Activated T-helper 2 cell treated with anti-CD3 and anti-CD28 coated beads, Interferon-gamma antibody, Interleukin-2, Interleukin-4, amounts not matched to agents 10 μg/mL and 5 μg/mL and 100 μg/mL, durations not matched to agents 14 hours and 24 hours and 36 hours (primary cell): ENCODE measurements at places on chromosomes 1 and 21.

DNA sequence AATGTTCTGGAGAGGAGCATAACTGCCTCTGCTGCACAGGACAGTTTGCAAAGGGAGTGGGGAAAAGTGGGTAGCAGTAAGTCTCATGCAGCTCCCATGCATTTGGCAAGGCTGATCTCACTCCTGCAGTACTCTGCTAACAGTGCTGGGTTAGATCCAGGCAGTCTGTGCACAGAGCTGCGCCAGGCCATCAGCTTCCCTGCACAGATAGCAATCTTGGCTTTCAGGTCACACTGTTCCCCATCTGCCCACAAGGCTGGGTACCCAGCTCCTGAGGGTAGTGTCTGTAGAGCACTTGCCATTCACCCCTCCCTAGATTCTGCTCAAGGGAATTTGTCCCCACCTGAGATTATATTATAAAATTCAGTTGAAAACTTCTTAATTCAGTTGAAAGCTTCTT, 72.1 kb downstream of the SH3BGR start:
- DNase-seq = no peak

GRCh38 chr1:213380865-213381264, 329.8 kb downstream of the RPS6KC1 start:
- DNase-seq = no peak

- no peak for DNase-seq
Measured at GRCh38 chr1:1088029-1088800, 14.1 kb upstream of the RNF223 start.

DNA sequence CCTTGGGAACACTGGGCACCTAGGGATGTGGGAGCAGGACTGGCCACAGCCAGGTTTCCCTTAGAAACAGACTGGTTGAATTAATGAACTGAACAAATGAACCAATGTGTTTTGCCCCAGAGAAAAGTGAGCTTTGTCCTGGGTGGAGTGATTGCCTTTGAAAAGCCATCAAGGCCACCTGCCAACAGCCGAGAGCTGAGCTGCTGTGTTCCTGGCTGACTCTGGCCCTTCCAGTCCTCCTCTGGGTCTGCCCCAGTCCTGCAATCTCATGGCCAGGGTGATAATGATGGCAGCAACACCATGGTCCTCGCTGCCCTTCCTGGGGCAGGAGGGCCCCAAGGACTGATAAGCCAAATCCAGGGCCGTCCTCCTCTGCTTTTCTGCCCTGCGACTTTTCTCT, 18.2 kb upstream of the GJA9 start:
- DNase-seq = no peak

- DNase-seq = no peak
Measured at GRCh38 chr21:33884376-33885171, 31.0 kb downstream of the ATP5PO start.

- DNase-seq = no peak
Measured at GRCh38 chr1:226664413-226665101, 74.5 kb downstream of the ITPKB start.

- DNase-seq = no peak
Measured at GRCh38 chr1:36853638-36854037, 180.7 kb downstream of the GRIK3 start.
